RWPE2 (cell line): ENCODE measurements at places on chromosomes 12 and 14.

DNA sequence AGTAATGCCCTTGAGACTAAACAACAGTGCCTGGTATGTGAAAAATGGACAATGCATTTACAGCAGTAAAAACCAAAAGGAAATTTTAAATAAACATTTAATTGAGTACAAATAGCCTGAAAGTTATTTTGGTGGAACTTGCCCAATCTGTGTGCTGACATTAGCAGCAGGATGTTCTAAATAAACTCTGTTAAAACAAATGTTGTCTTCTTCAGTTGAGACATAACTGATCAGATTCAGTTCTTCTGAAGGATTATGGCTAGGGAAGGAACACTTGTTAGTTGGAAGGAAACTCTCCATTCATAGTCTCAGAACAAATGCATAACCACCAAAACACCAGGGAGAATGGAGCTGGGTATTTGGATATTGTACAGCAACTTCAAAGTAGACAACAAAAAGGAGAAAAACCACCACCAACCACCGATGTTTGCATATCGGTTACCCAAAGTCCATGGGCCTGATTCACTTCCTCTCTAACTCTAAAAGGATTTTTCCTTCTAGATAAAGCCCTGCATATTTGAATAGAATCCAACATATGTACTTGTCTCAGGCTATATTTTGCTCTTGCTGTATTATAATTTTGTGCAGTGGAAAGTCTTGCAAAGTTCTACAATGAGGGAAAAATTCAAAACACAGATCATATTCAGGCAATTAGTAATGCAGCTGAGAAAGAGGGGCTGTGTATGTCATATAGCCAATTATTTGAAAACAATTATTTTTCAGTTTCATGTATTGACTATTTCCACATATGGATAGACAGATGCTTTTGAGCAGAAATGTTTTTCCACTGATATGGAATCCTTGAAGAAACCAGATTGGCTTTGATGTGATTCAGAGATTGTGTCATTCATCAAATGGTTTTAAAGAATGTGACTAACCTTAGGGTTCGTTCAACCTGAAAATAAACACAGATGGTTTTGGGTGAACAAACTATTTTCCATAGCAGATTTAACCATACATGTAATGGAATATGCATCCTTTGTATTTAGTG lies 152.2 kb upstream of the BMP4 start:
- no peak for DNase-seq

- no peak for DNase-seq
Observed at GRCh38 chr12:13563743-13564125, 367.2 kb downstream of the EMP1 start.

DNA sequence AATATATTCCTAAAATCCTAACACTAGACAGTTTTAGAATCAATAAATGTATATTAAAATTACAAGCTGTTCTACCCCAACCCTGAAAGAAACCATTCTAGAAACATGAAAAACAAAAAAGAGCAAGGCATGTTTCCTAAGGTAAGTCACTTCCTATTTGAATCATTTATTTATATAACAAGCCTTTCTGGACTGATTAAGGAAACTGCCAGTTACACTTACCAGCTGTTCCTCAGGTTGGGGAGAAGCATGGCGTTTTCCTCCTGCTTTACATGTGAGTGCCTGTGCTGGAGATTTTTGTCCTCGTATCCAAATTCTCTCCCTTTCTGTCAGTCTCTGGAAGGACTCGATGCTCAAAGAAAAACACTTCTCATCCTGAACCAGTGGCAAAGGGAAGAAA lies 183.3 kb downstream of the EFCAB11 start:
- DNase-seq = no peak

DNA sequence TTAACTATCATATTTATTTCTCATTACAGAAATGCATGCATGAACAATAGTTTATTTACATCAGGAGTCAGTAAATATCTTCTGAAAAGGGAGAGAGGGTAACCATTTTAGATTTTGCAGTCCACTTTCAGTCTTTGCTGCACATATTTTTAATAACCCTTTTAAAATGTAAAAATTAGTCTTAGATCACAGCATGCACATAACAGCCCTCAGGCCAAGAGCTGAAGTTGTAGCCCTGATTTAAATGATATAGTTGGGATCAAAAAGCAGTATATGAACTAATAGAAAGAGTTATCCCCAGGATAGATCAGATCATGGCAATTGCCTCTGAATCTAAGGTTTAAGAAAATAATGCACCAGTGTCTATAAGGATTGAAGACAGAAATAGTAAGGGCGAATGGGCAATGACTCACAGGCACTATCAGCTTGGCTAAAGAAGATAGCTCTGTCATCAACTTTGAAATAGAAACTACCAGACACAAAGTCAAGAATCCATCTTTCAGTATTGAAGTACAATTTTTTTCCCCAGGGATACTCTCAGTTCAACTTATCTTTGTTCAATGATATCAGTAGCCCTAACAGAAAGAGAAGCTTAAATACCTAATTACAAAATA lies 13.1 kb upstream of the CLEC7A start:
- no peak for DNase-seq

DNA sequence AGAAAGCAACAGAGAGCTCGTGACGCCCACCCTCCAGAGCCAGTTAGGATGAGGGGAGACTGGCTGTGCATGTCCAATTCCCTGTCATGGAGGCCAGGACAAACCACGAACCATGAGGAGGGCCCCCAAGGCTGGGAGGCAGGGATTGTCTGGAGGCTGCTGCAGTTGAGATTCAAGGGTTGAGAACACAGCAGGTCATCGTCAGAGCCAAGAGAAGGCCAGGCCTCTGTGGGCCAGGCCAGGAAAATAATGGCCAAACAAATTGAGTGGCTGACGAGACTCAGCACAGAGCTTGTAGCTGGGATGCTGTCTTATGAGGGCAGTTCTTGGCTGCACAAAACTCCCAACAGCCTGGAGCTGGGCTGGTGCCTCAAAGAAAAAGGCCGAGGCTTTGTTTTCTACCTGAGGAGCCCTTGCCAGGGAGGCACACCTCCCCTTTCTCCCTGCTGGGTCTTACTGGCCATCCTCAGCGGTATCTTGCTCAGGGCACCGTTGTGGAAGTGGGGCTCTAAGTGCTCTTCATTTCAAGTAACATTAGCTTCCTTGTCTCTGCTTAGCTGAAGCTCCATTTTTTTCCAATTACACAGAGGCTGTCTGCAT lies 665.9 kb downstream of the BCL11B start:
- DNase-seq = no peak

DNA sequence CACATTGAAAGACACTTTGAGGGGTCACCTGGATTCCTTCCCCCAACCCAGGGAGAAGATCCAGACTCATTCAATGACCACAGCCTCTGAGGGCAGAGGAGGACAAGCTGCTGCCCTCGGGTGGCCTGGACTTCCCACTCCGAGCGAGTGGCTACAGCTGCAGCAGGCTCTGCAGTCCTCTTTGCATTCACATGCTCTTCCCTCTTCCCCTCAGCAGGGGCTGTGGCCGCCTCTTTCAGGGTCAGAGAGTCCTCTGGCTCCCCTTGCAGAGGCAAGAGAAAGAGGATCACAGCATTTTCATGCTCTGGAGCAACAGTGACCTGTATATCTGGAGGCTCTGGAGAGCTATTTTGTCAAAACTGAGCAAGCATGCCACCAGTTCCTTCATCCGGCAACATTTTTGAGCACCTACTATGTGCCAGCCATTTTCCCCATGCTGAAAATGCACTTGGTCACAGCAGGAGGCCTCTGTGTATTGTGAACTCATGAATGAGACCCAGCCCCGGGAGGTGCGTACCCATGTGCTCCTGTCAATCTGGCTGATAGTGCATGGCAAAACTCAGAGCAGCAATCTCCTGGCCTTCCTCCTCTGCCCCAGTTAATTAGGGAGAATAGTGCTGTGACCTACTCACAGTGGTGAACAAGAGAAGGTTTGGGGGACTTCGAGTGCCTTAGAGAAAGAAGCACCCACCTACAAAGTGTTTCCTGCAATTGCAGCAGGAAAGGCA lies 42.9 kb upstream of the KCNA5 start:
- no peak for DNase-seq

- DNase-seq = no peak
Observed at GRCh38 chr12:3362737-3363136, 128.3 kb upstream of the PRMT8 start.

- DNase-seq = no peak
Observed at GRCh38 chr12:10135126-10135525, 5.1 kb upstream of the CLEC7A start.

DNA sequence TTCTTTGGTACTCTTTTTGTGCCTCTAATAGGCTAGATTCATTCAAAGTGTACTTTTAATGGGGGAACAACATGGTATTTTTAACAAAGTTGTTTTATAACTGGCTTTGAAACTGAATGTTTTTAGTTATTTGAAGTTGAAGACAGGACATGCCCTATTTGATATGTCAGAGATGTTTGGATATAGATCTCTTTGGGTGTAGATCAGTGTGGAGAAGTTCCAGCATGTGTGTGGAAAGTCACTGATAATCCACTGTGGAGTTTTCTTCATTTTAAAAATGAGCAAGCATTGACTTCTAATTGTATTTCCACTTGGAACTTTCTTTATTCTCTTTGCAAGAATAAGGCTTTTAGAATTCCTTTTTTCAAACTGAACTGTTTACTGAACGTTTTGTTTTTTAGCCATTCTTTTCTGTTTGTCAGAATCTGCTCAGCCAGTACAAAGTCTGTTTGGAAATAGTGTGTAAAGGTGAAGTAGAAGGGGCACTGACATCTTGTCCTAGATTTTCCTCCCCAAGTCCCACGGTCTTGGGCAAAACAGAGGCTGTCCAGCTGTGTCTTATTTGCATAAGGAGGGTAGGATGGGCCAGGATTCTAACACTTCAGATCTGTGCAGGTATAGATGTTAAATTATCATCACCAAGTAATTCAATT lies 35.0 kb downstream of the TDP1 start:
- DNase-seq = no peak

DNA sequence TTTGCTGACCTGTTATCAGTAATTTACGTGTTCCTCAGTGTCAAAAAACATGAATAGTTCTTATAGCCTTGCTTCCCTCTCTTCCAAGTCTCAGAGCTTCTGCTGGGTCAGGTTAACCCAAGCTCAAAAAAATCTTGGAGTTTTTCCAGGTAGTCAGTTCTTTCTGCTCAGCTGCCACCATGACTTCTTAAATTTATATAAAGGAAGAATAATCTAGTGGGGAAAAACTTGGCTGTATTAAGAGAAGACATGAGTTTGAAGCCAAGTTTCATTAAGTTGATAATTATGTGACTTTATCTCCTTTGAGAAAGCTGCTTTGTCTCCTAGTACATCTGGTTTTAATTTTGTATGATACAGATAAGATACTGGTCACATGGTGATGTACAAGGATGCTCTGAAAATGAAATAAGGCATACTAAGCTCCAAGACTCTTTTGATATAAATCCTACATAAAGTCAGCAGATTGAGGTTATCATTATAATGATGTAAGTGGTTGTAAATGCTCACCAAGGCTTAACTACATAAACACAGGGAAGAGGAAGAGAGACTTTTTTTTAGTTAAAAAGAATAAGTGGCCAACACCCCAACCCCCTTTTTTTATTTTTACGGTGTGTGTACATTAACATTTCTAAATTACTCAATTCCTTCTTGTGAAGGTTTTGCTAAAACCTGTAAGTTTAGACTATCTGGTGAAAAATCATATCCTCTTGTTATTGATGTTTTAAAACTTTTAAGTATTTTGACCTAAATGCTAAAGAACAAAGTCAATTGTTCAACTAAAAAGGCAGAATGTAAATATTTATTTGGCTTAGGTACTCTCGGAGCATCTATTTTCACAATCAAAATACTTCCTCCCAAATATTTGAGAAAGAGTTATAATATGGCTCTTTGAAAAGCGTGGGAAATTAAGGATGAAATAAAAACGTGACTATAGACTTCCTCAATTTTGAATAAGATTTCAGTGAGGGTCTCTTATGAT lies 84.1 kb upstream of the SLC38A2 start:
- no peak for DNase-seq

DNA sequence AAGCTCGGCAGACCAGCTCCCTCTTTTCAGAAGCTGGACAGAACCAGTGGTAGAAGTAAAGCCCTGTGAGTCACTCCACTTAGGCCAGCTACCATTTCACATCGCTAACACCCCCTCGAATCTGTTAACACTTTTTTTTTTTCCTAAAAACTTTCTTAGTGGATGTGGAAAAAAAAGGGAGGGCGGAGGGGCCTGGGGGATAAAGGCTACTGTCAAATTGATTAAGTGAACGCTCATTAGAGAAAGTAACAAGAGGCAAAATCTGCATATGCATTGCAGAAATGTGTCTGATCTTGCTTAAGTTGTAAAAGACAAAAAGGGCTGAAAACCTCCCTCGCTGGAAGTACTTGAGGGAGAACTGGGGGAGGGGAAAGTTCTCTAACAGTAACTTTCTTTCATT lies 86.6 kb upstream of the OTX2 start:
- no peak for DNase-seq

GRCh38 chr12:90816353-90817089 lies 138.5 kb downstream of the CCER1 start:
- no peak for DNase-seq
